ENCODE measurements at places on chromosomes 5 and 9.

DNA sequence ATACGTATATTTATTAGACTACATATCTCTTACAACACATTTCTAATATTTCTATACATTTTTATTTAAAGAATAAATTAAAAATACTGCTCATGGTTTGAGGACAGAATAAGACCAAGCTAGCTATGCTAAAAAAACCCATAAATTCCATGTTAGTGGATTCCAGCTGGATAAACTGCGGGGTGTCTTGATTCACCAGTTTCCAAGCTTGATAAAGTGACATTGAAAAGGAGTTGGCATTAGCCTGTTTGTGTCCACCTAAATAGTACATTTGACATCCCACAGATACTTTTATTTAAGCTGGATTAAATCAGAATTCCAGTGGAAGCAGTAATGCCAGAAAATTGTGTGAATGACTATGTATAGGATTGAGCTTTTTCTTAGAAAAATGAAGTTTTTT, 80.1 kb downstream of the GABRA6 start:
- DNase-seq: no peak

- no peak for DNase-seq
Measured at GRCh38 chr9:135581636-135582426, 20.3 kb downstream of the PAEP start.

GRCh38 chr5:138315751-138316278, 15.8 kb downstream of the CDC25C start:
- no peak for DNase-seq

GRCh38 chr9:104861397-104861796, 66.6 kb downstream of the ABCA1 start:
- no peak for DNase-seq

DNA sequence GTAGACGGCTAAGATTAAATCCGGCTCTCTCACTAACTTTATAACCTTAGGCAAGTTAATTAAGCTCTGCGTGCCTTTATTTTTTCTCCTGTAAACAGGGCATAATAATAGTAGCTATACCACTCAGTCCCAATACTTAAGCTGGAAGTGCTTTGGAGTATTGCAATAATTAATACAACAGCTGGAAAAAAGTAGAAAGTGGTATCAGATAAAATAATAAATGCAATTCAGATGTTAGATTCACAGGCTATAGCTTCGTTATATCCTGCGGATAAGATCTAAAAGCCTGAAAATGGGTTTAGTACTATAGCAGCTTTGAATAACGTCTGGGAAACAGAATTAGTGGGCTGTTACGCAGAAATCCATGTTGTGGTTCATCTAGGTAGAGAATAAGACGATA, 51.8 kb downstream of the MEGF9 start:
- no peak for DNase-seq

Data from fibroblast of skin of scalp (primary cell).